ENCODE measurements at places on chromosomes 3 and 15. TPM values are rescaled to one million over a fixed set of nuclear protein-coding genes. Genes with fewer than 3 reads are reported as not detected.

Gene GOLGA6A
- total RNA-seq: not detected

Gene ATP13A5
- not detected for total RNA-seq

Gene PIERCE2
- total RNA-seq: 3.1 TPM

Gene BTLA
- not detected for total RNA-seq

Gene OR5K3
- not detected for total RNA-seq

Gene CPB1
- total RNA-seq: not detected

Gene ADAMTS7
- 14.5 TPM for total RNA-seq

Gene IL20RB
- total RNA-seq: 0.13 TPM

Gene ROPN1
- total RNA-seq: not detected

Gene CACNA1D
- total RNA-seq: 1.9 TPM

Gene ITGA11
- total RNA-seq: 11.8 TPM

Gene PRC1
- 16.2 TPM for total RNA-seq

GRCh38 chr15:69843900-69844304 is 253.8 kb downstream of the TLE3 start:
- DNase-seq: peak; percentile 42

GRCh38 chr15:33565094-33565493 is 254.3 kb downstream of the RYR3 start:
- DNase-seq: no peak

DNA sequence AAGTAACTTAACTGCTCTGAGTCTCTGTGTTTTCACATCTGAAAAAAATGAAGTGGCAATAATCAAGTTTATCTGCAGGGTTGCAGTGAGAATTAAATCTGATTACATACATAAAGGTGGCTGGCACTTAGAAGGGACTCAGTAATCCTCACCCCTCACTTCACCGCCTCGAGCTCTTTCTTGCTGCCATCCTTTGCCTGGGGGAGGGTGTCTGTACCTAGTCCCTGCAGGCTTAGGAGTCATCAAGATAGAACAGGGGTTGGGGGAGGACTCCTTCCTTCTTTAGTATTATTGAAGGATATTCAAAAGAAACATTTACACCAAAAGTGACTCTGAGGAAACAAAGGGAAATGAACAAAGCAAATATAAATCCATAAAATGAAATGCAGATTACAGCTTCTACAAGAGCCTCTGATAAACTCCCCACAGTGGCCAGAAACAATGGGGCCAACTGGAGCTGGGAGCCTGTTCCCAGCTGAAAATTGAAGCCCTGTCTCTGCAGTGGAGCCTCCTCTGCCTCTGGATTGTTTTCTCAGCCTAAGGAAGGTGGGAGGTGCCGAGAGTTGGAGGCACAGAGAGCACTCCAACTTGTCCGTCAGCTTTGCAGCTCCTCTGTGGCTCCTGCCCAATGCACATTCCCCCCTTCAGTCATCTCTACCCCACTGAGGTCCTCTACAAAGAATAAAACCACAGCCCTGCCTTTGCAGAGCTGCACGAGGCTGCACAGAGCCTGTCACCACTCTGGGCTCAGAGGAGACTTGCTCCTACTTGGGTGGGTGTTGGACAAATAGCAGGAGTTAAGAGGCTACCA is 41.8 kb downstream of the CRYGS start:
- no peak for DNase-seq

DNA sequence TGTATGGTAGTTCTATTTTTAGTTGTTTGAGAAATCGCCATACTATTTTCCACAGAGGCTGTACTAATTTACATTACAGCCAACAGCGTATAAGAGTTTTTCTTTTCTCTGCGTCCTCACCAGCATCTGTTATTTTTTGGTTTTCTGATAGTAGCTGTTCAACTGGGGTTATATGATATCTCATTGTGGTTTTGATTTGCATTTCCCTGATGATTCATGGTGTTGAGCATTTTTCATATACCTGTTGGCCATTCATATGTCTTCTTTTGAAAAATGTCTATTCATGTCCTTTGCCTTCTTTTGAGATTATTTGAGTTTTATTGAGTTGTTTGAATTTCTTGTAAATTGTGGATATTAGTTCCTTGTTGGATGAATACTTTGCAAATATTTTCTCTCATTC is 114.6 kb downstream of the LRRK1 start:
- DNase-seq: no peak

GRCh38 chr15:38554354-38554753 is 10.3 kb downstream of the RASGRP1 start:
- no peak for DNase-seq

GRCh38 chr3:188627652-188628051 is 473.7 kb downstream of the LPP start:
- DNase-seq: no peak

GRCh38 chr15:41443275-41443674 is 26.4 kb downstream of the RTF1 start:
- no peak for DNase-seq
